CD4-positive, alpha-beta T cell (primary cell): ENCODE measurements at places on chromosomes 4 and X.

- DNase-seq = no peak
These were observed 2.1 kb downstream of the MTM1 start for GRCh38 chrX:150570512-150570911.

- no peak for DNase-seq
These were observed 53.7 kb downstream of the SEPSECS start for GRCh38 chr4:25106363-25107151.

DNA sequence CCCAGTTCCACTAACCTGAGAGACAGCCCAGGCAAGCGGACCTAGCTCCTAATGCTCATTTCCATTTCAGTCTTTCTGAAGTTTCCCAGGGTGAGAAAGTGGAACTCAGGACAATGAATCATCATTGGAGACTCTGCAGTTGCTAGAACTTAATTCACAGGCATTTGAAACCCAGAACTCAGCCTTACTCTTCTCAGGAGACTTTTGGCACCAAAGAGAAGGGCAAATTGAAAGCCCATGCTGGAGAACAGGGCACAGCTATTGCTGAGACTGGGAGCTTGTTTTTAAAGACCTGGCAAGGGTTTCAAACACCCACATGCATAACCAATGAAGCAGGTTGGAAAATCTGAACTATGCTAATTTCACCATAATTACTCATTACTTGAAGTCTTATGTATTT, 36.0 kb downstream of the BST1 start:
- DNase-seq = no peak

DNA sequence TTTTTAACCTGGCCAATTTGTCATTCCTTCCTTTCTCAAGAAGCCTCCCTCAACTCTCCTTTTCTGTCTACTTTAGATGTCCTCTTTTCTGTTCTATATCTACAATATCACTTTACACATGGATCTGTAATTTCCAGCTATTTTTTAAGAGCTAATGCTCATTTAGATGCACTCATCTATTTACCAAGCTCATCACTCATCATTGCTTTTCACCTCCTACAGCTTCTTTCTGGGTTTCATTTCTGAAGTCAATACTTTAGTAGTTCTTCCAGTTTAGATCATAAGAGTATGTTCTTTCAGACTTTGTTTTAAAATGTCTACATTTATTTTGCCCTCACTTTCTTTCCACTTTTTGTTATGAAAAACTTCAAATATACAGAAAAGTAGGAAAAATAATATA, 466.9 kb downstream of the MID1IP1 start:
- no peak for DNase-seq

DNA sequence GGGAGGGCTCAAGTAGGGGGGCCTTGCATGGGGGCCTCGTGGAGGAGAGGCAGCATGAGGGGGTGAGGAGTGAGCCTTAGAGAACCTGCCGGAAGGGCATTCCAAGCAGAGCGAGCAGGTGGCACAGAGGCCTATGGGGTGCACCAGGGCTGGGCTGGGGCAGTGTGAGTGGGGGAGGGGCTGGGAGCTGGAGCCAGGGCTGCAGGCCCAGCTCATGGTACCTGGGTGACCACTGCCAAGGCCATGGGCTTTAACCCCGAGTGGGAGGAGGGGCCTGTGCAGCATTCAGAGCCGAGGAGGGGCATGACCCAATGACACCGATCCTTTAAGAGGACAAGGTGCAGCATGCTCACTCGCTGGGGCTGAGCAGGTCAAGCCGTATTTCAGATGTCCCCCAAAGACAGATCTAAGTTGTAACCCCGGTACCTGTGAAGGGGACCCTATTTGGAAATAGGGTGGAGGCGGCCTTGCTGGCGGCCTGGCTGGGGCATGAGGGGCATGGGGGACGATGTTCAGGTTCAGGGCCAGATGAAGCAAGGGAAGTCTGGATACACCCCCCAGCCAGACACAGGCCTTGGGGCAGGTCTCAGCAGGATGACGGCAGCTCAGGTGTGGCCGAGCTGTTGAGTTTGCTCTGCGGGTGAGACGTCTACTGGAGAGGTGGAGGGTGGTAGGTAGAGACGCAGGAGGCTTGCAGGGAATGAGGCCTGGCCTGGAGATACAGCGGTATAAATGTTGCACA, 137.0 kb downstream of the CPZ start:
- no peak for DNase-seq

DNA sequence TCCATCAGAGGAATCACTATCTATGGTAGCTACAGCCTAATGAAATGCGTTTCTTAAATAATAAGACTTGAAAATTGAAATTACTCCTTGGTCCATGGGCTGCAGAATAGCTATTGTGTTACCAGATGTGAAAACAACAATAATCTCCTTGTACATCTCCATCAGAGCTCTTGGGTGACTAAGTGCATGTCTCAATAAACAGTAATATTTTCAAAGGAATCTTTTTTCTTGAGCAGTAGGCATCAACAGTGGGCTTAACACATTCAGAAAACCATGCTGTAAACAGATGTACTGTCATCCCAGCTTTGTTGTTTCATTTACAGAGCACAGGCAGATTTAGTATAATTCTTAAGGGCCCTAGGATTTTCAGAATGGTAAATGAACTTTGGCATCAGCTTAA, 67.3 kb downstream of the GLUD2 start:
- DNase-seq = no peak

- no peak for DNase-seq
These were observed 87.7 kb upstream of the SHISA3 start for GRCh38 chr4:42309361-42310260.

DNA sequence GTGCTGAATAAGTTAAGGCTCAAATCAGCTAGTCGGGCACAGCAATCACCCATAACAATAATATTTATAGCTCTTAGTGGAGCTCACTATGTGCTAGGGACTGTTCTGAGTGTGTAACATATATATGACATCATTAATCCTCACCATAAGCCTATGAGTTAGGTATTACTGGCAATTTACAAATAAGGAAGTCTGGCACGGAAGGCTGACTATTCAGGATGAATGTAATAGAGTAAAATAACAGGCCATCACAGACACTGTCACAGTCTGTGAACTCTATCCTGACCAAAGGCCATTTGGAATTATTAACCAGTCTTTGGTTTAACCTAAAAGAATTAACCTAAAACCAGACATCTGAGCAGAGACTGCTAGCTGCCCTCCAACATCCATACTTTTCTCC, 119.3 kb downstream of the C4orf51 start:
- DNase-seq = no peak

DNA sequence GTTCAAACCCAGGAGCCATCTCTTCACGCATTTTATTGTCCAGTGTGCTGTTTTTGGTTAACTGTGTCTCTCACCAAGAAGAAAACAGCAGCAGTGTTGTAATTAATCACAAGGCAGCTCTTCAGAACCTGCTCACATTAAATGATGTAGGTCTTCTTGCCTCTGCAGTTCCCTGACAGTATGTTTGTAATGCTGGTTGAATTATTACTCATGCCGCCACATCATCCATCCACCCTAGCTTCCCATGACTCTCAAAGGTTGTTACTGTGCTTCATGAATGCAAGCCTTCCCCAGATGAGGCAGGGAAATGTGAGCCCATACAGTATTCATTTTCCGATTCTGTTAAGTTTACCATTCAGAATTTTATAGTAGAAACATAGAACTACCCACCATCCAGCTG, 17.4 kb downstream of the TLR10 start:
- DNase-seq = no peak

DNA sequence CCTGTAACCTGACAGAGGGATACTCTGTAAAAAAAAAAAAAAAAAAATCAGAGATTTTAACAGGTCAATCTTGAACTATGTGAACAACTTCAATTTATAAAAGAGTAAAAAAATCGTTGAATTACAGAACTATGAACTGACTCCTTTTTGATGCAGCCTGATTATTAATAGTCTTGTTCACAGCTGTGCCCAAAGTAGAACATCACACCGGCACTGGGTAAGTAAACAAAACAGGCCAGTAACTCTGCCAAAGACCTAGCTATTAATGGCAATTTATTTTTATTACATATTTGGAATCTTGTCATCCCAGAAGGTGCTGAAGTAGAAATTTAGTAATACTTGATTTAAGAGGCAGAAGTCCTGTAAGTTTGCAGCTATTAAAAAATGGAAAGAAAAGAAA, 31.4 kb downstream of the CPE start:
- no peak for DNase-seq

- no peak for DNase-seq
These were observed 33.4 kb downstream of the TBL1X start for GRCh38 chrX:9498236-9498635.

DNA sequence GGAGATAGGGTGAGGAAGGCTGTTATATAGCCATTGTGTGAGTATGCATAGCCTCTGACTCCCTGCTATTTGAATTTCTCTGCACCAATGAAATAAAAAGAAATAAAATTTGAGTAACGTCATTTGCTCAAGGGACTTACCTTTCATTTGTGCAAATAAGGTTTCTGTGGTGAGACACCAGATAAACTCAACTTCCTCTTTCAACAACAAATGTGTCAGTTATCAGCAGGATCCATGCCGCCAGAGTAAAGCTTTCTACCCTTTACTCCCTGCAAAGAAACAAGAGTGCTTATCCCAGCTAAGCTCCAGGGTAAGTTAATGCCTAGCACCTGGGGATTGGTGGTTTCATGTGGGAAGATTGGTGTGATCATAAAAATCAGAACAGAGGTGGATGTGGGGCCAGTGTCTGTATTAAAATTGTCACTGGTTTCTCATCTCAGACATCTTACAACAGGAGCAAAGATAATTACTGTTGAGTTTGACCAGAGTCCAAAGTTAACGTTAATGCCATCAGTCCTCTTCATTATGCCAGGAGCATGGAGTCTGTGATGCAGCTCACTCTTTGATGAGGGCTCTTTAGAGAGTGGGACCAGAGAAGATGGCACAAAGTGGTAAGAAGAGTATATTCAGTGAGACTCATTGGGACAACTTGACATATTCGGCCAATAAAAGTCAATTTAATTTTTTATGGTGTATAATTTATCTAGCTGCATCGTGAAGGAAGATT, at the start of gene P2RY10:
P2RY10 (plus strand) TSS at position 206 of the 727 bp plus-strand sequence. CDS start 15,130 bp downstream, outside the sequence.
- DNase-seq = peak; percentile 84

- no peak for DNase-seq
These were observed 131.2 kb upstream of the PCDH18 start for GRCh38 chr4:137663251-137664045.

DNA sequence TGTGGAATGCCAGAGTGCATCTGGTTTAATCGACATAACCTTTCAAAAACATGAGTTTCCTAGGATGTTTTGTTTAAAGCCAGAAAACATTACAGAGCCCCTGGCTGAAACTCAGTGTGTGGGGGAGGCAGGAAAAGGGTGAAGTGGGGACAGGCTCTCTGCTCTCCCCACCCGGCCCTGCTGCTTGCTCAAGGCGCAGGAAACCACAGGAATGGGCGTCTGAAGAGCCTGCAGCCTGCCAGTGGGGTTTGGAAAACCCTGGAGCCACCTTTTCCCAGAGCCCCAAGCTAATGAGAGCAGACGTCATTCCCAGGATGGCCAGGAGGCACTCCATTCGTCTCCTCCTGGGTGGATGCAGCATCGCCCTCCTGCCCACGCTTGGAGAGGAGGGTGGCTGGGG, 240.6 kb downstream of the AFAP1 start:
- no peak for DNase-seq

DNA sequence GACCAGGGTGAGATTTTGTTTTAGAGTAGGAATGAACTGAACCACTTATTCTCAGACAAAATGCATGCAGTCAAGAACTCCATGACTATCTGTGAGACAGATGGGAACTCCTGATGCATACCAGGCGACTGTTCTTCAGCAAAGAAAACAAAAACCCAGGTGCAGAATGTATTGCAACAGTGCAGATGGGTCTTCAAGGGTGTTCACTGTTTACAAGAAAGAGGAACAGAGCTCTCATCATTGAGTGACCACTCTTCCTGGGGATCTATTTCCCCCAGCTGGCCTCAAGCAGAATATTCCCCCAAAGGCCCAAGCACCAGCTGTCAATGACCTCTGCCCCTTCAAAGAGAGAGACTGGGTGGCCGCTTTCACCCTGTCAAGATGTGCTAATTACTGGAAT, 39.7 kb upstream of the BMP3 start:
- no peak for DNase-seq

DNA sequence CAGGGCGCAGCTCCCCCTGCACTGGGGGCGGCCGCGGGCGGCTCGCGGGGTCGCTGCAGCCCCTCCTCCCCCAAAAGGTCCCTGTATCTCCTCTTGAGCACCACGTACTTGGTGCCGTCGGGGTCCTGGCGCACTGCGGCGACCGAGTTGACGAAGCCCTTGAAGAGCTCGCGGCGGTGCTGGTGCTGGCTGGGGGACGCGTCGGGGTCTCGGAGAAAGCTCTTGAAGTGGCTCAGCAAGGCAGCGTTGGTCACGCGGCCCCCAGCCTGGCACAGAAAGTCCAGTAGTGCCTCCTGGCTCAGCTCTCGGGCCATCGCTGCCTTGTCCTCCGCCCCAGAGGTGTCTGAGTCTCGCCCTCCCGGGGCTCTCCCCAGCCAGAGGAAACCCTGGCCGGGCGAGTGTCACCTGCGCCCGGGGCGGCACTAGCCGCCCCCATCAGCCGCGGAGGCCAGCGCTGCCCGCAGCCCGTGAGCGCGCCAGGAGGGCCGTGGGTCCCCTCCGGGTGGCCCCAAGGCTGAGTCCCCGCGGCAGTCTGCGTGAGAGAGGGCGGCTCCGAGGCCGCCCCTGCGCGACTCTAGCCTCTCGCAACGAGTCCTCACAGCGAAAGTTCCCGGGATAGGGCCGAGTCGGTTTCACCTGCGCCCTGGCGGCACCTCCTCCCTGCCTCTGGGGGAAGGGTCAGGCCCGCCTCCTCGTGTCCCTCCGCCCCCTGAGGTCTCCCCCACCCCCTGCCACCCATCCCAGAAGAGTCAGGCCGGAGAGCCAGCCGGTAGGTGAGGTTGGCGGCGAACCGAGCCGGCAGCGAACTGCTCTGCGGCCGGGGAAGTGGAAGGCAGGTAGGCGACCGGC, at the start of gene SOWAHB:
SOWAHB (minus strand) TSS at position 609 of the 849 bp plus-strand sequence; CDS start at position 314, 295 bp downstream.
- DNase-seq = no peak

- no peak for DNase-seq
These were observed at the start of gene VEGFD for GRCh38 chrX:15384304-15384703. Gene VEGFD, minus strand, starts transcription at chrX:15384413. Its CDS starts 467 bp downstream, at chrX:15383946.

DNA sequence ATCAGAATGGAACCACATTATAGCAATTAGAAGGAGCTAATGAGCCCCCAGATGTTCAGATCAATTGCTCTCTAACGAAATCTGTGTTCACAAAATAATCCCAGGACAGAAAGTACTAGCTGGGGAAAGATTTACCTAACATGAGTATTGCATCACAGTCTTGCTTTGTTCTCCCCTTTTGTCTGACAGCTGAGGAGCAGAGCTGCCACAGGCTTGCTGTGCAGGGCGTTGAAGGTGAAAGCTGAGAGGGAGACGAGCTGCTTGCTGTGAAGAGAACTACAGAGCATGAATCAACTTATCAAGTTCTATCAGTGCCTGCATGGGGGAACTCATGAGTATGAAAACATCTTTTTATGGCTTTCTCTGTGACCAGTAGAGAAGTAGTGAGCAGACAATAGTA, 441.2 kb downstream of the CENPC start:
- no peak for DNase-seq

GRCh38 chrX:43559644-43560043, 96.5 kb upstream of the MAOA start:
- DNase-seq = peak; percentile 0

GRCh38 chrX:23365541-23365940, 30.9 kb downstream of the PTCHD1 start:
- DNase-seq = no peak

GRCh38 chr4:154961263-154961662, 180.2 kb downstream of the RBM46 start:
- DNase-seq = no peak

- DNase-seq = peak; percentile 60
These were observed at the start of gene LONRF3 for GRCh38 chrX:118974088-118974907. Gene LONRF3, plus strand, starts transcription at chrX:118974618. Its CDS starts 163 bp downstream, at chrX:118974781.

GRCh38 chr4:24488399-24489164, 95.8 kb downstream of the DHX15 start:
- peak; percentile 59 for DNase-seq
